Esophagus mucosa (tissue), 1 donor: ENCODE measurements at places on chromosomes 5 and 9.

DNA sequence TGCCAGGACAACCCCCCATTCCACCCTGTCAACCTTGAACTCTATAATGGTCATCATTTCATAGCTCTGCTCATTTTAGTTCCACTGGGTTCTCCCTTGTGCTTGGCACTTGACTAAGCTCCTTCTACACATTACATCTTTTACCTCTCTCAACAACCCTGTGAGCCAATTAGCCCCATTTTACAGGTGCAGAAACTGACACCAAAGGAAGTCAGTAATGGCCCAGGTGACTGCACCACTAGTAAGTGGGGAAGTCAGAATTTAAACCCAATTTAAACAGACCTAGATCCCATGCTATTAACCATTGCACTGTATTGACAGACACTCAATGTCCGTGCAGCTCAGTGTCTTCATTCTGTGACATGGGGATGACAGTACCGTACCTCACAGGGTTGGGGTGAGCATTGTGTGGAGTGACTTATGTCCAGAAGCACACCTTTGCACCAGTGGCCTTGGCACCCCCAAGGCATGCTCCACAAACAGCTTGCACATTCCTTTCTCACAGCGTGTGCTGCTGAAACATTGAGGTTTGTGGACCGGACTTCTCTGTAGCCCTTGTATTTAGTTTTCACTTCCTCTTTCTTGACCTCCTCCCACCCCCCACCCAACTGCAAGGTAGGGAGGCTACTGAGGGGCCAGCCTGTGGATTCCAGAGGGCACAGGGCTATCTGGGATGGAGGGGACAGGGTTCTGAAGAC lies 23.1 kb downstream of the IRF1 start:
- peak; percentile 4 for ATAC-seq

DNA sequence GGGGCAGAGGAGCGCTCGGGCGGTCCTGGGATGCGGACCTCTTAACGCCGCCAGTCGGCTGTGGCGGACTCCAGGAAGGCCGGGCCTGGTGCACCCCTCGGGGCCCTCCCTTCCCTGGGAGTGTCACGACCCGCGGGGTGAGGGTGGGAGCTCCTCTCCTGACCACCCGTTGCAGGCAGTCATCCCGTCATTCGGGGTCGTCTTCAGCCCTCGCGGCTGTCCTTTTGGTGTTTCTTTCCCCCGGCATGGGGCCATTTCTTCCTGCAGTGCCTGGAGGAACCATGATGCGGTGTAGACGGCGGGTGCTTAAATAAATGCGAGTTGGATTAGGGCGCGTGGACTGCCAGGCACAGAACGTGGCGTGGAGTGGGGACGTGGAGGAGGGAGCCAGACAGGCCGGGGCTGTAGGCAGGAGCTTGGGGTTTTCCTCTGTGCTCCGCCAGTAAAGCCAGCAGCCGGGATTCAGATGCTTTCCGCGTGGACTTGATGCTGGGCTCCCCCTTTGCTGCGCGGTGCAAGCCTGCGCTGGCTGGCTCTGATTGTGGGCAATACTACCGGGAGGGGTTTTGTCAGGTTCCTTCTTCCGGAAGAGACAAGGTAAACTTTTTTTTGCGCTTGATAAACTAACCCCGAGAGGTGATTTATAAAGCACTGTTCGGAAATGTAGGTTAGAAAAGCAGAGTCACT lies 868 bp downstream of the KDM4C start:
- ATAC-seq, result peak; percentile 41

- no peak for ATAC-seq
Measured at GRCh38 chr9:123418506-123418905, 62.5 kb downstream of the CRB2 start.

DNA sequence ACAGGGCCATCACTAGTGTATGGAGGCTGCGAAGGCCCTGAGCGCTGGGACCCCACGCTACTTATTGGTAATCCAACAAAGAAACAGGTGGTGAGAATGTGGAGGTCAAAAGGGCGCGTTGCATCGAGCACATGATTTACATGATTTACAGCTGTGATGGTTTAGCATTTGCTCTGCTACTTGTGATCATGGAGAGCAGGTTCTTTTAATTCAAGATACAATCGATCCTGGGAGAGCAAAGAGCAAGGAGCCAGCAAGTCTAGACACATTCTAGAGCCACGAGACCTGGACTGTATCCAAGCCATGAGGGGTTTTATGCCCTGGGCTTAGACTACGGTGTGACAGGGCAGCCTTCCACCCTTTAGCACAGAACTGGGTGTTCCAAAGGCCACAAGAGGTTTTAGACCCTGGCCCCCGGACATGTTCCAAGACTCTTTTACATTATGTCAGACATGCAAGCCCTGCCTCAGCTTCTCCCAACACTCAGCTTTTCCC lies 47.0 kb upstream of the CLK4 start:
- no peak for ATAC-seq

DNA sequence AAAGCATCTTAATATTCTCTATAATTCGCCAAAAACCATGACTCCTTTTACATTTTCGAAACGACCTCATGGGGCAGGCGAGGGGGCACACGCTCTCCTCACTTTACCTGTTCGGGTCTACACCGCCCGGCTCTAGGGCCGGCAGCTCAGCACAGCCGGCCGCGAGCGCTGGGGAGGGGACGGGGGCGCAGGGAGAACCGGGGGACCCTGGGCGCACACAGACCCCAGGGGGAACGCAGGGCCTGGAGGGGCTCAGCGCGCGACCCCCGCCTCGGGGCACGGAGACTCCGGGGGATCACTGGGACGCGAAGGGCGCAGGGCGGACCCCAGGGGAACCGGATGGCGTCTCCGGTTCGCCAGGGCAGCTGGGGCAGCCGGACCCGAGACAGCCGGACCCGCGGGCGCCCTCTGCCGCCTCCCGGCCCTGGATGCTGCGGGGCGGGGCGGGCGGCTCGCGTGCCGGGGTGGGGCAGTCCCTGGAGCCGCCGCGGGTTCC lies at the start of gene AHRR:
TSS of gene AHRR (plus strand) at position 485 of the 496 bp plus-strand sequence. CDS start 22,189 bp downstream, outside the sequence.
- ATAC-seq, result peak; percentile 63
